ENCODE measurements at places on chromosomes 1 and 21.

GRCh38 chr1:216448011-216448510 lies 24.8 kb upstream of the USH2A start:
- DNase-seq = no peak

DNA sequence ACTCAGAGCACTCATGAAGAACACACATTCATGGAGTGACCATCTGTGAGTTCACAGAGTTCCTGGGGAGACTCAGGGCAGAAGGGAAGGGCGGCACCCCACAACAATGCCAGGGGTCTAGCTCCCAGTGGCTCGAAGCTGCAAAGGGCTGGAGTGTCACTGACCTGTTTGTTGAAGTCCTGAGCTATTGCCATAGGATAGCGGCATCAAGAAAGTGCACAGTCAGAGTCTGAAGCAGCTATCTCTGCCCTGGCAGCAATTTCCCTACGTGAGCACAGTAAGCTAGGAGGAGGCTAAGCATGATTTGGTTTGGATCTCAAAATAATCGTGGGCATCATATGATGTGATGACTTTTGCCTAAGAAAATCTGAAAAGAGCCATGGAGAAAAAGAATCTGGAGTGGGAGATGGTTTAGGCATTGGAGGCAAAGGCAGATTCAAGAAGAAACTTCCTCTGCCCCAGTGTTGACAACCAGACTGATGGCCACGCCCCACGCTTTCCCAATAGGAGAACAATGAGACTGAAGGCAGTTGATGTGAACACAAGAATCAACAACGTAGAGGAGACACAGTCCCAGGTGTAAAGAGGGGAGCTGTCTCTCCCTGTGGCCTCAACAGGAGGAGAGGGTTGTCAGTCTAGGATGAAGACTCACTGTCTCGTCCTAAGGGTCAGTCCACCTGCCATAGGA lies 100.0 kb upstream of the SLC25A33 start:
- DNase-seq = no peak

- DNase-seq = no peak
These were observed 75.5 kb upstream of the IPO9 start for GRCh38 chr1:201753492-201753891.

- peak; percentile 19 for DNase-seq
These were observed 749 bp downstream of the CITED4 start for GRCh38 chr1:40861224-40862003.

DNA sequence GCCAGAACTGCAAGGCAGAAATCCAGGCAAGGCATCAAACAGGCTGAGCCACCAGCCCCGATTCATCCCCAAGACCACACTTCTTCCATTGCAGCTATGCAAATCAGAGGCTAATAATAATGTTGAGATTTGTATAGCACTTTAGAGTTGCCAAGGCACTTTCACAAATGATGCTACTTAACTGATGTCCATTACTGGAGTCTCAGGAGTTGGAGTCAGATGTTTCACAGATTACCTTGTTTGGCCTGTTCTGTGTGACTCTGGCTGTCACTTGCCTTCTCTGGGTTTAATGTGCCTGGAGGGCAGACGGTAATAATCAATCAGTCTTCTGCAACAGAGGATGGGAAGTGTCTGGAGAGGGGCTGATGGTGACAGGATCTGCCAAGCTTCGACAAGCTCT lies 40.8 kb upstream of the MPZL1 start:
- no peak for DNase-seq

DNA sequence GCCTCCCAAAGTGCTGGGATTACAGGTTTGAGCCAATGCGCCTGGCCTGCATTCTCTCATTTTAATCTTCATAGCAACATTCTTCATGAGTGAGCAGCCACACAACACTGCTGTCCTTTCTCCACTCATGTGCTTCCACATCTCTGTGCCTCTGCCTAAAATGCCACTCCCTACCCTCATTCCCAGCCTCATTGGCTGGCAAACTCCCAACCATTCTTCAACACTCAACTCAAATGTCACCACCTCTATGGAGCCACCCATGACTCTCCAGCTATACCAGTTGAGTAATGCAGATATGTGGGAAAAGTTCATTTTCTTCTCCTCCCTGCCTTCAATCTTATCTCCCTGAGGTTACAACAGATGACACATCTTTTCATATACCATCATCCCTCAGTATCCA lies 53.9 kb upstream of the ZC3H12A start:
- no peak for DNase-seq

DNA sequence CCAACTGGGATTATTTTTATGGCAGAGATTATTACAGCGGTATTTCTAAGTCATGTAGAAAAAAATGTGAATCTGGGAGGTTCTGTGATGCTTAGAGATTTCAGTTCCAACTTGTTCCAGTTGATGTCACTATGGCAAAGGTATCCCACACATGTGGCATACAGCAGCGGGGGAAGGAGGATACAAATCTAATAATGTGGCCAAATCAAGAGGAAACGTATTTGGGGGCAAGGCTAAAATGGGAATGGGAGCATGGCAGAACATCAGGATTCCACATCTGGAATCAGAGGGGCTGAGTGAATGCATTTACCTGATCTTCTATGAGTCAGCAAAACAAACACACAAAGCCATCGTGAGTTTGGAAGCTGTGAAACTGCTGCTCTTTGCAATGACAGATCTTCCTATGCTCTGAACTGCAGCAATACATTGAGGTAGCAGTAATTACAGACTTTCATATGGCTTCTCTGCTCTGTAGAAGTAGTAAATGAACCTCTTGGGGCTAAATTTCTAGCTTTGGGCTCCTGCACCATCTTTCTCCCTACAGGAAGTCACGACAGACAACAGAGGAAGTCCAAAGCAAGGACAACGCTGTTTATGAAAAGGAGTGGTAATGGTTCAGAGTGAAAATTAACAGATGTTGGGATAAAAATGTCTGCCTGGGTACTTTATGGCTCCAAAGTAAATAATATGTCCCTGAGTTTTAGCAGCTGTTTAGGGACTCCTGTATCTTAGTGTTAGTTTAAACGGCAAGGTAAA lies 55.5 kb downstream of the GABPA start:
- DNase-seq = no peak

DNA sequence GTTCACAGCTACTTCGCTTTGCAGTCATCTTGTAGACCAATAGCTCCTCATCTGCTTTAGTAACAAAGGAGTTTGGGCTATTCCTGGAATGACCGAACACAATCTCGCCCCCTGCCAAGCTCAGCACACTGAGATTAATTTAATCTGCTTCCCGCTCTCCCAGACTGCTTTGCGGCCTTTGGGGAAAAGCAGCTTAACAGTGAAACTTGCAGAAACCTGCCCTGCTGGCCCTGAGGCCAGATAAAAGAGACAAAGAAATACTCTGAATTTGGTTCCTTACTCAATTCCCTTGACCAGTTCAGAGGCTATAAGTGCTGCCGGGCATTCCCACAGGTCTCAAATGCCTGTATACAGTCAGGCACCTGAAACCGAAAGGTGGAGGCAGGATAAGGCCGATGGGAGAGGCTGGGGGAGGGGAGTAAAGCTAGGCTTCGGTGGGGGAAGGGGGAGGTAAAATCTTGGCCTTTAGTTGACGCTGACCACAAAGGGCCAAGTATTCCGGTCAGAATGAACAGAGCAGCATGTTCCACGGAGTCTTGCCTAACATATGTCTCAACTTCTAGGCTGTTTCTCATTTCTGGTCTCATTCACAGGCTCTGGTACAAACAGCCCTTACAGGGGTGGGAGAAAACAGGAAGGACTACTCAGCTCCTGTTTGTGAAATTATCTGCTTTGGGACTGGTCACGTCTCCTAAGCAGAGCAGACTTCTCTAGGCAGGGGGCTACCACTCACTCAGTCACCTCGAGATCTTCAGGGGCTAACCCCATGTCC lies 17.7 kb upstream of the A3GALT2 start:
- DNase-seq = no peak

DNA sequence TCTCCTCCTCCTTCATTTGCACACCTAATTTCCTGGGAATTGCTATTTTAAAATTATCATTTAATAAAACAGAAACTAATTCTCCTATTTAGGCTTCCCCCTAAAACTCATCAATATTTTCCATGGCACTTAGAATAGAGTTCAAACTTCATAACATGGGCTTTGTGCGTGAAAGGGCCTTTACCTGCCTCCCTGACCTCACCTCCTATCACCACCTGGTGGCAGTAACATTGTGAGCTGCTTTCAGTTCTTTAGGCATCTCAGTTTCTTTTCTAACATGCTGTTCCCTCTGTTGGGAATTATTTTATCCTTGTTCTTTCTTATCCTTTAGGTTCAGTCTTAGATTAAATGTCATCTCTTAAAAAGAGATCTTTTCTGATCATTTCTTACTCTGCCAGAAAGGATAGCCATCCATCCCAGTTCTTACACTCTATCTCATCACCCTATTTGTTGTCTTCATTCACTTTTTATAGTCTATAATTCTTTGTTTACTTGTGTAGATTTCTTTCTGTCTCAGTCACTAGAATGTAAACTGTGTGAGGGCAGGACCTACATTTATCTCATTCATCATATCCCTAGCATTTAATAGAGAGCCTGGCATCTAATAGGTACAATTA lies 133.8 kb upstream of the KIAA1614 start:
- DNase-seq = no peak

Measured in activated CD4-positive, alpha-beta T cell treated with anti-CD3 and anti-CD28 coated beads for 1 hour (primary cell).